CD8-positive, alpha-beta memory T cell (primary cell): ENCODE measurements at places on chromosomes 5 and 9.

DNA sequence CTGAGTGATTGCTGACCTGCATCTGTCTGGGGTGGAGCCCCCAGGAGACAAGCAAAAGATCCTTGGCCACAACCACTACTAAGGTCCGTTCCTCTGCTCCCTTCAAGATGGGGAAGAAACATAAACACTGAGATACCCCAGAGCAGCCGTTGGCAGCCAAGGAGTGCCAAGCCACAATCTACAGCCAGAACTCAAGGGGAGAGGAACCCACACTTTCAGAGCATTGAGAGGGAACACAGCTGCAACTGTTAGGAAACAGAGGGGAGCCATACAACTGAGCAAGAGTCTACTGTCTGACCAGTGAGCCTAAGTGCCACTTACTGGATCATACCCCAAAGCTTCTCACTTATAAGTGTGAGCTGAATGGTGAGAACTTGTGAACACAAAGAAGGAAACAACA is 44.6 kb upstream of the ADRB2 start:
- H3K27me3 ChIP-seq: no peaks in the 10 kb centered on the region
- H3K36me3 ChIP-seq: no peaks in the 10 kb centered on the region
- no peaks in the 10 kb centered on the region for H3K4me1 ChIP-seq

DNA sequence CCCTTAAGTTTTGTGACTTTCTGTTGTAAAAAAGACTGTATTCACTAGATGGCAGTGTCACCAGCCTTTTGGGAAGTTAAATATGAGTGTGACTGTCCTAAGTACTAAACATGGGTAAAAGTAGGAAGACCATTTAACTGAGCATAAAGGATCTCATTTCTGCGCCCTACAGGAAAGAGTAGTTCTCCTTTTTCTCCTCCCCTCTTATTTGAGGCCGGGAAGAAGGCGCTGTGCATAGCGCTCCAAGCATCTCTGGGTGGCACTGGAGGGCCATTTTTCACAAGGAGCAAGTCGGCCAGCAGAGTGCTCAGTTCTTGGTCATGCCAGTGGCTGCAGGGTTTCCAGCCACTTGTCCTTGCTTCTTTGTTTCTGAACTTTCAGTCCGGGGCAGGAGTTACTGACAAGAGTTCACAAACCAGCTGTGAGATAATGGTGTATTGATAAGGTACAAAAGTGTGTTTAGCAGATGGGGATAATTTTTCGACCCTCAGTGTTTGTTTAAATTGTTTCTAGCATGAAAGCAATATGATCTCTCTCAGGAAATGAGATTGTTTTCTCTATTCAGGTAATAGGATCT is 227.6 kb upstream of the DMRT1 start:
- no peaks in the 10 kb centered on the region for H3K4me1 ChIP-seq
- no peaks in the 10 kb centered on the region for H3K36me3 ChIP-seq
- no peak overlapping the region for H3K27ac ChIP-seq
- no peak overlapping the region for H3K4me3 ChIP-seq
- no peaks in the 10 kb centered on the region for H3K27me3 ChIP-seq

DNA sequence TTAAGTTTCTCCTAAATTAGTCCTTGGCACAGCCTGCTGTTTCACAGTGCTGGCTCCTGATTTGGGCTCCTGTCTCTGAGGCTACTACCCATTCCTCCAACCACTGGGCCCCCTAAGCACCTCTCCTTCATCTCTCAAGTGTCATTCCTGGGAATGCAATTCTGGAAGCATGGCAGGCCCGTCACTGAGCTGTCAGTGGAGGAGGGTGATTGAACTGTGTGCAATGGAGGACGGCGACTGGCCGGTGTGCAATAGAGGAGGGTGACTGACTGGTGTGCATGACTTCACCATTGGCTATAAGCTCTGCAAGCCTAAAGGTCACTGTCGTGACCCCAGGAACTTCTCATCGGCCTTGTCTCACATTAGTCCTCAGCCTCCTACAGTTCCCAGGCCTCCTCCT is 12.4 kb upstream of the IL17B start:
- H3K4me1 ChIP-seq: no peaks in the 10 kb centered on the region
- no peaks in the 10 kb centered on the region for H3K36me3 ChIP-seq
- no peak for DNase-seq
- no peak overlapping the region for H3K27ac ChIP-seq
- no peak overlapping the region for H3K4me3 ChIP-seq

DNA sequence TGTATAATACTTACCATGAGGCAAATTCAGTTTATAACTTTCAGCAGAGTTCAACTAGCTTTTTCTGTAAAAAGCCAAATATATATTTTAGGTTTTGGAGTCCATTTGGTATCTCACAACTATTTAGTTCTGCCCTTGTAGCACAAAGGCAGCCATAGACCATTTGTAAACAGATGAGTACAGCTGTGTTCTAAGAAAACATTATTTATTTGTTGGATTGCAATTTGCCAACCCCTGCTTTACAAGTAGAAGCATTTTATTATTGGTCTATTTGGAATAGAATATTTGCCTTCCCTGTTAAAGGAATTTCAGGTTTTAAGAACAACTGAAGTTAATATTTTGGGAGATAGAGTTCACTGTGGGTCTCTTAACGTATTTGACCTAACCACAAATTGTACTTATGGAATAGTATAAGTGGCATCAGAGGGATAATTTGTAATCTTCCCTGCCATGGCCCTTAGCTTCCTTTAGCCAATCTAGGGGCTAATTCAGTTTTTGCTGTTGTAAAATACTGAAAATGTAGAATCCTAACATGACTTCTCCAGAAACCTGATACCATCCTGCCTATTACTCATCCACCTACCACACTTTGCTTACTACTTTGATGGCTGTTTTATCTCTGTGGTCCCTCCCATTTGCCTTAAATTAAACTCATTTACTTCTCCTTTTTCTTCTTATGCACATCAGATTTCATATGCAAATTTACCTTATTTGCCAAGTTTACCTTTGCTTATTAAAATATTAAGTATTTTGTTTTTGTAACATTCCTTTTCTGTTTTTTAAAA is 109.2 kb downstream of the DMXL1 start:
- peaks cover 5% of the 10 kb centered on the region for H3K36me3 ChIP-seq
- H3K27me3 ChIP-seq: no peaks in the 10 kb centered on the region
- H3K4me1 ChIP-seq: no peaks in the 10 kb centered on the region
- H3K4me3 ChIP-seq: no peak overlapping the region

GRCh38 chr9:129656795-129657390 is 8.6 kb upstream of the PRRX2 start:
- H3K36me3 ChIP-seq: no peaks in the 10 kb centered on the region
- H3K27ac ChIP-seq: no peak overlapping the region
- no peaks in the 10 kb centered on the region for H3K27me3 ChIP-seq
- H3K4me1 ChIP-seq: no peaks in the 10 kb centered on the region

DNA sequence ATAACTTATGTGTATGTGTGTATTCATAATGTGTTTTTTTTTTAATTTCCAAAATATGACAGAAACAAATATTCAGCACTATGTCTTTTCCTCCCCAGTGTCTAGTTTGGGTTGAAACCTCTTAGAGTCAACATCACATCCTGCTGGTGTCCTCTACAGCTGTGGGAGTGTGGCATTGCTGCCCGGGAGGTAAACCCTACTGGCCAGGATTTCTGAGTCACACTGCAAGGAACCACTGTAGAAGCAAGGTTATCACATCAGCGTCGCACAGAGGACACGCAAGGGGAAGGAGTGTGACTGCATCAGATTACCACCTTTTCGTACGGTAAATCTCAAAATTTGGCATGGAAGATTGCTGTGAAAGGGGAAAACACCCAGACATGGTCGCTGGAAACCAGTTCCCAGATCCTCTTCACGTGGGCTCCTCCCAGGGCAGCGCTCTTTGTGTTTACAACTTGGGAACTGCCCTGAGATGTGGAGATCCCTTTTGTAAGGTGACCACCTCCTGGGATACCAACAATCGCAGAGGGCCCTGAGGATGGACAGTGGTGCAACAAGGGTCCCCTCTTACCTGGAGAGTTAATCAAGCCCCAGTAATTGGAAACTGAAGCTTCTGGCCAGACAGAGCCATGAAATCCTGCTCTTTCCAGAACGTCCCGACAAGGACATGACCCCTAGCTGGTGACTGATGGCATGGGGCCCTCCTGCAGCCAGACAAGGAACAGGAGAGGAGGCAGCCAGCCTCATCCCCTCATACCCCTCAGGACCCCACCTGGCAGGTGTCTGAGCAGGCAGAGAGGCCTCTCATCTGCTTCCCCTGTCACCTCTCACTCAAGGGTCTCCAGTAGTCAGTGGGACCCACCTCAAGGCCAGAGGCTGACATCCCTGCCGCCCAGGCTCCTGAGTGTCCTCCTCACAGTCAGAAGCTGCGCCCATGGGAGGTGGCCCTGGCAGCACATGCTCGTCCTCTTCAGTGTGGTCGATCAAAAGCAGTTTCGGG is 194.7 kb downstream of the MED10 start:
- no peak for DNase-seq
- no peaks in the 10 kb centered on the region for H3K4me1 ChIP-seq
- no peaks in the 10 kb centered on the region for H3K36me3 ChIP-seq

DNA sequence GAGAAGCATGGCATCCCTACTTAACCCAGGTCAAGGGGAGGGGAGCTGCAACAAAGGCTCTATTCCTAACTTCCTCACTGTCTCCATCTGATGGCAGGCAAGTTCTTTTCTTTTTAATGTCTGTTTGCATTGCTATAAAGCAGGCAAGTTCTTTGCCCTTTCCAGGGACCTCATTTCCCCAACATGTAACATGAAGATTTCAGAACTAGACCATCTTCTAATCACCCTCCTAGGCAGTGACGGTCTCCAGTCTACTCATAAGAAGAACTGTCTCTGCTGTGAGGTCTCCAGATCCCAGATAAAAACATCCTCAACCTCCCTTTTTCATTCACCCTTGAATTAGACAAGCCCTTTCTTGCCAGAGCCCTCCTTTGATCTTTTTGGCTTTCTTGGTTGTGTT is 42.1 kb downstream of the PPP1R2B start:
- H3K27me3 ChIP-seq: no peaks in the 10 kb centered on the region
- H3K27ac ChIP-seq: no peak overlapping the region
- H3K4me3 ChIP-seq: no peak overlapping the region
- no peak for DNase-seq

- H3K4me3 ChIP-seq: no peak overlapping the region
- no peaks in the 10 kb centered on the region for H3K27me3 ChIP-seq
- H3K36me3 ChIP-seq: no peaks in the 10 kb centered on the region
- H3K4me1 ChIP-seq: no peaks in the 10 kb centered on the region
- no peak overlapping the region for H3K27ac ChIP-seq
These were observed 75.1 kb upstream of the PANK3 start for GRCh38 chr5:168654211-168654721.

- no peak overlapping the region for H3K4me3 ChIP-seq
- no peaks in the 10 kb centered on the region for H3K36me3 ChIP-seq
- DNase-seq: no peak
- H3K27ac ChIP-seq: no peak overlapping the region
- H3K27me3 ChIP-seq: peaks cover 3% of the 10 kb centered on the region
These were observed 6.6 kb downstream of the TMEM171 start for GRCh38 chr5:73126957-73127356.

- H3K27ac ChIP-seq: no peak overlapping the region
- no peak for DNase-seq
- no peaks in the 10 kb centered on the region for H3K36me3 ChIP-seq
These were observed 167.9 kb downstream of the ARHGEF28 start for GRCh38 chr5:73793911-73794310.

DNA sequence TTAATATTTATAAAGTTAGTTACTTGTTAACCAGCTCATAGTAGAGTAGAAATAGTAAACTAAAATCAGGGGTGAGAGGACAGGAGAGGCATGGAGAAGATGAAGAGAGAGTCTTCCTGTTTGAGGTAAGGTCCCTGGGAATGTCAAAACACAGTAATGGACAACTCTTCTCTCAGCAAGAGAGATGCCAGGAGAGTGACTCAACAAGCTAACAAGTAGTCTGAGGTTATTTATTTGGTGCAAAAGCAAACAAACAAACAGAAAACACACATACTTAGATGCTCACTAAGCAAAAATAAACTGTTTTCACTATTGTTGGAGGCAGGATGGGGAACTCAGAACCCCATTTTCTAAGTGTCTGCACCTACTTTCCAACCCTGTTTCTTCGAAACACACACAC is 333.2 kb upstream of the RFX3 start:
- no peak overlapping the region for H3K4me3 ChIP-seq
- H3K27me3 ChIP-seq: no peaks in the 10 kb centered on the region
- no peaks in the 10 kb centered on the region for H3K36me3 ChIP-seq
- no peak for DNase-seq
- H3K4me1 ChIP-seq: no peaks in the 10 kb centered on the region

- H3K27me3 ChIP-seq: no peaks in the 10 kb centered on the region
- H3K27ac ChIP-seq: no peak overlapping the region
- no peak overlapping the region for H3K4me3 ChIP-seq
- no peak for DNase-seq
These were observed 89.2 kb upstream of the GAS1 start for GRCh38 chr9:87036506-87036905.

DNA sequence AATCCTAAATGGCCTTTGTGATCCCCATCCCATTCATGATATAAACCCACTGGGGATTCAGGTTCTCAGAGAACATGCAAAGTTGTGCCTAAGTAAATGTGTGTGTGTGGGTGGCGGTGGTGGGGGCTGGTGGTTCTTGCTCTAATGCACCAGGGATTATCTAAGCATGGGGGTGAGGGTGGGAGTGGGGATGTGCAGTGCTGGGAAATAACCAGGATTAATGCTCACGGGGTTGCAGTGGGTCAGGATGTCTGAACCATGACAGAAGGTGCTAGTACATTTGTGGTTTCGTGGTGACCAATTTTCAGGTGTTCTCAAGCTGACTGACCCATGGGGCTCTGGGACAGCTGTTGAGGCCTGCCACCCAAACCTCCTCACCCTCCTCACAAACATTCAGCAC is 101.0 kb downstream of the ZNF608 start:
- H3K27ac ChIP-seq: no peak overlapping the region
- H3K27me3 ChIP-seq: no peaks in the 10 kb centered on the region
- no peak for DNase-seq
- no peak overlapping the region for H3K4me3 ChIP-seq

- H3K4me3 ChIP-seq: no peak overlapping the region
- DNase-seq: no peak
- no peak overlapping the region for H3K27ac ChIP-seq
- H3K4me1 ChIP-seq: no peaks in the 10 kb centered on the region
These were observed 28.4 kb upstream of the GPR150 start for GRCh38 chr5:95591490-95591901.

DNA sequence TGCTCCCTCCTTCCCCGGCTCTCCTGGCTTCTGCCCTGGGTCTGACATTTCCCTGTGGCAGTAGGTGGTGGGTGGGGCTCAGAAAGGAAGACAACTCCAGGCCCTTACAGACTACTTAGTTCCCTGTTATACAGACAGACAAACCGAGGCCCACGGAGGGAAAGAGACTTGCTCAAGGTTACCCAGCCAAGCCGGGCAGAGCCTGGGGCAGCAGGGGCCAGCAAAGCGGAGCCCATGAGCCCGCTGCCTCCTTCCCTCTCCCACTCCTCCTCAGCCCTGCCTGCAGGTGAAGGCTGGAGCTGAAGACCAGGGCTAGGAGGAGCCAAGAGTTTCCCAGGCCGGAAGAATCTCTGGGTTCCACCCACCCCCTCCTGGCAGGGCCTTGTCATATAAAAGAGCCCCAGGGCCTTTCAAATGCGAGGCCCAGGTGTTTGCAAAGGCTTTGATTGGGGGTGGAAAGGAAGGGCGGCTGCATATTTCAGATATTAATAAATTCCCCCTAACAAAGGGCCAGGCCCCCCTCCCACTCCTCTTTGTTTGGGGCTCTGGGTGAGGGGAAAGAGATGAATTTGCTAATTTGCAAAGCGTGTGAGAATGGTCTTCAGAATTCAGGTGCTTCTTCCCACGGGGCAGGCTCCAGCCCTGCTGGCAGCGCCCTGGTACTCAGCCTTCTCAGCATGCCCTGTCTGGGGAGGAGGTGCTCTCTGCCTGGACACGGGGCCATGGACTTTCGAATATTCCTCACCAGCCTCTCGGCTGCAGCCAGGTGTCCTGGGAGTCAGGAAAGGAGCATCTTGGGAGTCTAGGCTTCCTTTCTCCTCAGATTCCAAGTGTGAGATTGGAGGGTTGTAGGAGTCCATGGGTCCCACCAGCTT is 21.5 kb downstream of the SLC6A7 start:
- H3K27me3 ChIP-seq: no peaks in the 10 kb centered on the region
- no peaks in the 10 kb centered on the region for H3K36me3 ChIP-seq
- no peak overlapping the region for H3K4me3 ChIP-seq
- peaks cover 16% of the 10 kb centered on the region for H3K4me1 ChIP-seq
